ENCODE measurements at places on chromosomes 5 and 9.

GRCh38 chr5:96968614-96969013 is 32.7 kb downstream of the LNPEP start:
- DNase-seq, result no peak

DNA sequence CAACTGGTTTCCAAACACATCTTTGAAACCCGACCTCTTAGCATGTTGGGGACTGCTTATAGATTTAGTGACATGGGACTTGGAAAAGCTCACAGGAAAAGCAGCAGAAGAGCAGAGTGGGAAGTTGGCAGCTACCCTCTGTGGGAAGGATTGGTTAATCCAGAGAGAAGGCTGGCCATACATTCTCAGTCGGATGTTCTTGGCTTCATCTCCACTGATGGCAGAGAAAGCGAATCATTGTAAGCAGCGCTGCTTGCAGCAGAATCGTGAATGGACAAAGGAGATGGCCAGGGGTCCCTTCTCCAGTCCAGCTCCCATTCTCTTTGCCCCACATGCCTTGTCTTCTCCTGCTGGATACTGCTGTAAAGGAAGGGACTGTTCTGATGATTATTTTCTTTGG is 62.7 kb downstream of the MEGF10 start:
- no peak for DNase-seq

- DNase-seq, result peak; percentile 54
These were observed 4.1 kb upstream of the RGMB start for GRCh38 chr5:98769210-98769958.

DNA sequence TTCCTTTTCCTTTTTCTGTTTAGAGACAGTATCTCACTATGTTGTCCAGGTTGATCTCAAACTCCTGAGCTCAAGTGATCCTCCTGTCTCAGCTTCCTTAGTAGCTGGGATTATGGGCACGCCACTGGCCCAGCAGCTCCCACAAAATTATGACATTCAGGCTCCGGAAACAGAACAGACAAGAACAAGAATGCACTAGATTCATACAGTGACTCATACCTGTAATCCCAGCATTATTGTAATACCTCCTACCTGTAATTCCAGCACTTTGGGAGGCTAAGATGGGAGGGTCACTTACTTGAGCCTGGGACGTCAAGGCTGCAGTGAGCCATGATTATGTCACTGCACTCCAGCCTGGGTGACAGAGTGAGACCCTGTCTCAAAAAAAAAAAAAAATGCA is 26.7 kb upstream of the B4GALT1 start:
- DNase-seq, result no peak

GRCh38 chr5:42628821-42629220 is 127.8 kb upstream of the CCDC152 start:
- DNase-seq, result no peak

All from stimulated activated CD4-positive, alpha-beta T cell treated with anti-CD3 and anti-CD28 coated beads, Interleukin-1b, Interleukin-23, amount 100 ng/mL, for 4 hours (primary cell).